ENCODE measurements at places on chromosomes 5 and 9.

GRCh38 chr9:76600007-76600615 is 141.1 kb downstream of the GCNT1 start:
- no peak for DNase-seq

DNA sequence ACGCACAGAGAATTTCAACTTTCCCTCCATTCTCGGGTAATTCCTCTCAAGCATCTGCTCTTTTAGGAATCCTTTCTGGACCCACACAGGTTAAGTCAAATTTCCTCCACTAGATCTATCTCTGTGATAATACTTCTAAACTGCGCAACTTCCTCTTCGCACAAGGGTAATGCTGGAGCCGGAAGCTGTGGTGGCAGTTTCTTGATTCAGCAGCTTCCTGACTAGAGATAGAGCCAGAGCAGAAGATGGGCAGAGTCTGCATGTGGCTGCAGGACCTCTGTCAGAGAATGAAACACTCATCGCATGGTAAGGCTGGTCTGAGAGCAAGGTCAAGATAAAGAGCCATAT is 11.1 kb upstream of the CDC42SE2 start:
- no peak for DNase-seq

DNA sequence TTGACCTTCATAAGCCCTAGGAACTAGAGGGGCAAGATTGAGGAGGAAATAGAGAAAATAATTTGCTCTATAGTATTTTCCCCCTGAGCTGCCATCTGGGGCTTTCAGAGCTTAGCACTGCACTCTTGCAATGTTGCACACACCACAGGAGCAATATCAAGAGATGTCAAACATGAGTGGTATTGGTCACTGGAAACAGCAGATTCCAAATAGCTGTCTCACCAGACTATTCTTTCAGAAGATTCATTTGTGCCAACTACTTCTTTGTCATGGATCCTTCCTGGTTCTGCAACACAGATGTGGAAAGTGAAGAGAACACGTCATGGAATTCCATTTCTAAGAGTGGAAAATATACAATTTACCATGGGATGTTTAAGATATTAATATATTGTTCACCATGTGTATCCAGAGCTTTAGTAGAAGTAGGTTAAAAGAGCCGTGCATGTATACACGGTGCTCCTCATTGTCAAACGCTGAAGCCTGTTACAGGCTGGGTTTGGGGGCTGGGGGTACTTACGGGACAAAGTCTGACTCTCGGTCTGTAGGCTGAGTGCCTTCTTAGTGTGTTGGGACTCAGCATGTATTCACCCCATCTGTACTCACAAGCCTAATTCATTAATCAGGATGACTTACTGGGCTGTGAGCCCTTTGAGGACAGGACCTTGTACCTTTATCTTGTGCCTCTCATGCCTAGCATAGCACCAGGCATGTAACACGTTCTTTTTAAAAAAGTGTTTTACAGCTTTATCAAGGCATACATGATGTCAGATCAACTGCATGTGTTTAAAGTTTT is 31.4 kb upstream of the GDNF start:
- no peak for DNase-seq

- DNase-seq: no peak
Observed at GRCh38 chr9:21078702-21079101, 960 bp upstream of the IFNB1 start.

GRCh38 chr5:130476325-130476724 is 572.1 kb downstream of the CHSY3 start:
- DNase-seq: no peak

DNA sequence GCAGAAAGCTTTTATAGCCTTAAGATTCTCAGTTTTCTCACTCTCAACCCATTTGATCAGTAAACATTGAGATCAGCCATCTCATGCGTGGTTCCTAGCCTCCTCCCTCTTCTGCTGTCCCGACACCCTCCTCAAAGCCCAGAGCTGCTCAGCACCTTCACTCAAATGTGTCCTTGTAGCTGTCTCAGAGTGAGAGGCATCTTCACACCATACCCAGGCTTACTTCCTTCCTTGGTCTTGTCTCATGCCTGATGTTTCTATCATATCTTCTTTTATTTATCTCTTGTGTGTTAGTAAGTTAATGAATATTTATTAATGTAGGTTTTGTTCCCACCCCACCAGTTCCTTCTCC is 72.4 kb upstream of the SNX2 start:
- no peak for DNase-seq

DNA sequence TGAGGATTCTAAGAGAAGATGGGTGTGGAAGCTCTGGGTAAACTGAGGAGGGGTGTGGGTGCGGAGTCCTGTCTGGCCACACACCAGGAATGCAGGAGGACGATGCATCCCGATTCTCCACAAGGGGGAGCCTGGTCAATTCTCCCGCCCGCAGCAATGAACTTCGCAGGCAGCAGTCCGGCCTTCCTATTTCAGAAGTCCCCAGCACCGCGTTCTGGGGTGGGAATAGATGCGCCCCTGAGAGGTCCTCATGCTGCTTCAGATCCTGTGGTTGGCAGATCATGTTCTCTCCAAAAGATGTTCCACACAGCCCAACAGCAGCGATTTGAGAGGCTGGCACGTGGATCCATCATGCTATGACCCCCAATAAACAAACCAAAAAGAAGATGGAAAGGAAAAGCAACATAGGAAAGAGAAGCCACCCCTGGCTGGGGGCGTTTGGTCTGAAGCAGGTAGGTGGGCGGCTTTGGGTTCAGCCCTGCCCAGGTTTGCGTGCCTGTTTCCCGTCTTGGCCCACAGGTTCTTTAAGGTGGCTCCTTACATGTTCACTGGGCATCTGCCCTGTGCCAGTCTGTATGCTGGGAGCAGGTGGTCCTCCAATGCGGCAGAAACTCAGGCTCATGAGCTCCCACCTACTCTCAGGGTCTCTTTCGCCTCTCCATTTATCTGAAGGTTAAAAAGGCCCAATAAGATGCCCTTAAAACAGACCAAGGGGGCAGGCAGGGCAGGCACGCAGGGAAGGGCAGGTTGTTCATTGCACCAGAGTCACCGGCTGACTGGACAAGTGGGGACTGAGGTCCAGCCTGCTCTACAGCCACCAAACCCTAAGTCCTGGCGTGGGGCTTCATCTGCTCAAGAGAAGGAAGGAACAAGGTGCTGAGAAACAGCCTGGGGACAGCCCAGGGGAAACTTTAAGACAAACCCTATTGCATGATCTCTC is 171.6 kb downstream of the PAX5 start:
- no peak for DNase-seq
